Putamen (tissue), 1 donor: ENCODE measurements at places on chromosomes 16 and 17.

- peak; percentile 47 for DNase-seq
Measured at GRCh38 chr17:66468241-66469087, 166.1 kb downstream of the PRKCA start.

DNA sequence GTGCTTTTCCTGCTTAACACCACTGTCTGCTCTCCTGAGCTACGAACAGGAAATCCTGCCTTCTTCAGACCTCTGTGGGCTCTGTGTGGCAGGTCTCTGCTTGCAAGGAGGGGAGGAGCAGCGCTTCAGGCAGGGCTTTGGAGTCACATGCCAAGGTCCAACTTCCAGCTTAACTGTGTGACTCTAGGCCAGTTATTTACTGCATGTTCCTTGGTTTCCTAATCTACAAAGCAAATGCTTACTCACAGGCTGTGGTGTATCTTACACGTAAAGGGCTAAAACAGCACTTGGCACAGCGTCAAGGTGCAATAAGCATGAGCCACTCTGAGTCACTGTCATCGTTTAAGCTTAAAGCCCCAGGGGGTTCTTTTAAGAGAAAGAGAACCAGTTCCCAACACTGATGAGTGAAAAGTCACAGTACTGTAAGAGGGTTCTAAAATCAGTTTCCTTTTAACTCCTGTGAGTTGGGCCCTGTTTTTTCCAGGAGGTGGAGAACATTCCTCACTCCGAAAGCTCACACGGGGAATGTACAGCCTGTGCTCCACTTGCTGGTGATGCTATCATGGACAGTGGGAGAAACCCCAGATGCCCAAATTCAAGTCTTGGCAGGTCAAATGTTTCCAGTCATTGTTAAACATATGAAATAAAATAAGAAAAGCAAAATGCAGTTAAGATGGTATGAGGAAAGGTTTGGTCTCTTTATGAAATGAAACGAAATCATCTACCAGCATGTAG is 54.1 kb upstream of the BCAR1 start:
- DNase-seq: no peak

DNA sequence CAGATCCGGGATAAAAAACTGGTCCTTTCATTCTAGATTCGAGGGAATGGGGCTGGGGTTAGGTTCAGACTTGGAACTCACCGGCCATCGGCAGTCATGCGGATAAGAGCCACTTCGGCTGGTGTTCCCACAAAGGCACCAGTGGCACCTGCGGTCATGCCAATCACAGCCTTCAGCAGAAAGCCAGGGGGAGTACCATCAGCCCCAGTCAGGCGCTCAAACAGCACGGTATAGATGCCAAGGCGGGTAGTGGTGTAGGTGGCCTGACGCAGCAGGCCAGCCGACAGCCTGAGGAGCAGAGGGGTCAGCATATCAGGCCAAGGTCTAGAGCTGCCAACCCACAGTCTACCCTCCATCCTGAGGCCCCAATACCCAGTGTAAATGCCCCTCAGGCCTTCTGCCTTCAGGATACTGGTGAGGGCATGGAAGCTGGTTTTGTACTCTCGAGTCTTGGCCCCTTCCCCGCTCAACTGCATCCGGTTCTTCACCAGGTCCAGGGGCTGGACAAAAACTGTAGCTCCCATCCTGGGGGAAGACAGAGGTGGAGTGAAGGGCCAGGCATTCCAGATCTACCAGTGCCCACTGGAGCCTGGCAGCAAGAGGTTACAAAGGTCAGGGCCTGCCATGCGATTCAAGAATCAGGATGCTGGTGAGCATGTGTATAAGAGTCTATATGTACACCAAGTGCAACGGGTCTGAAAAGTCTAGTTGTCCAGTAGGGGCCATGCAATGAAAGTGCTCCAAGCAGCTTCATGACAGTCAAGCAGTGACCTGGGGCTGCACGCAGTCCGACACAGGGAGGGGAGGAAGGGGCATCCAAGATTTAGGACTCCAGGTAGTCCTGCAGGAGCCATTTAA is 929 bp downstream of the SLC25A11 start:
- no peak for DNase-seq

DNA sequence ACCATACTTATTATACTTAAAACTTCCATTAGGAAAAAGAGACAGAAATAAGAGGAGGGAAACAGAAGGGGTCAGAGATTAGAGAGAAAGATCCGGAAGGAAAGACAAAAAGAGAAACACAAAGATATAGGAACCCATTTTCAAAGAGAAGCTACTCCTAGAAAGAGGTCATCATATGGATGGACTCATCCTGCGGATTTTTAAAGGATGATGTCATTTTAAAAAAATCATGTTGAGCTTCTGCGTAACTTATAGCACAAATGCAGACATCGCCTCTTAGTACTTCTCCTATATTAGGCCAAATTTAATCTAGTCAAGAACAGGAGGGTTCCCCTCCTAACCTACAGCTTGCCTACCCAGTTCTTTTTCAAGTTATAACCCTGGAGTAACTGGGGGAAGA is 18.1 kb downstream of the EFTUD2 start:
- no peak for DNase-seq

DNA sequence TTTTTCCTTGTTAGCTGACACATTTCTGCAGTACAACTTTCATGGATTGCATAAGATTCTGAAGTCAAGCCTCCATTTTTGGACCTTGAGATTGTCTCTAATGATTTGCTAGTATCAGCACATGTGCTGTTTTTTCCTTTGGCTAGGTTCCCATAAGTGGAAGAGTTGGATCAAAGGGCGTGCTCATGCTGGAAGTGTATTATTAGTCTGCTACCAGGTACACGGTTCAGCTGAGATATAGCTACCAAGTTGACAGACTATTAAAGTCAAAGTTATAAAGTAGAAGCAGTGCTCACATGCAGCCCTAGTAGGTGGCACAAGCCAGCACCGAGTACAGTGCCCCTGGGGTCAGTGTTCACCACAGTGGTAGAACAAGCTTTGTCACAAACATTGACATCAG is 3.2 kb downstream of the FAHD1 start:
- DNase-seq: no peak

GRCh38 chr17:77186141-77186604 is 45.4 kb downstream of the SEC14L1 start:
- DNase-seq: no peak

DNA sequence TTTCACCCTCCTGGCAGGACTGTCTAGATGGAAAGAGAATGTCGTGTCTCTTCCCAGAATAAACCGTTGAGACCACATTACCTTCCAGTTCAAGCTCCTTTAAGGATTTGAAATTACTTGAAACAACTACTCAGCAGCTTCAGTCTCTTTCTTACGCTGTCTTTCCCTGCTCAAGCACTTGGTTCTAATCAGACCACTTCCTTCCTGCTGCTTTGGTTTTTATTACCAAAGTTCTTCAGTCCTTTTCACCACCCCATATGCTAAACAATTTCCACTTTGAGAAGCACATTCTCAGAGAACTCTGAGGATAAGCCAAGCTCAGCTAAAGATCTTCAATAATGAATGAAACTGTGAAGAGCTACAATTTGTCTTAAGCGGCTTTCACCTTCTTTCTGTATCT is 105.4 kb downstream of the STX8 start:
- DNase-seq: no peak

DNA sequence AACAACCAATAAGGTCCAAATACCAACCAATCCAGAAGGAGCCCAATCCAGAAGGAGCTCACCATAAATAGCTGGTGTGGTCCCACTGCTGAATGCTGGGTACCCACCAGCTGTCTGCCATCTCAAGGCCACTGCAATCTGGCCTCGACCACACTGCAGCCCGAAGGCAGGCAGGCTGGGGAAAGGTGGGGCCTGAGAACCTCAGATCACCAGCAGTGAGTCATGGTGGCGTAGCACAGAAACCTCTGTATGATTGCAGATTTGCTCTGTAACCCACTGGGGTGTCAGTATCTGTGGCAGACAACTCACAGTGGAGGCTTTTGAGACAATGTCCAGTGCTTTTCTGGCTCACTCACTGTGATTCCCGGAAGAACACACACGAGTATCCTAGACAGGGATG is 14.7 kb upstream of the CMTR2 start:
- no peak for DNase-seq

DNA sequence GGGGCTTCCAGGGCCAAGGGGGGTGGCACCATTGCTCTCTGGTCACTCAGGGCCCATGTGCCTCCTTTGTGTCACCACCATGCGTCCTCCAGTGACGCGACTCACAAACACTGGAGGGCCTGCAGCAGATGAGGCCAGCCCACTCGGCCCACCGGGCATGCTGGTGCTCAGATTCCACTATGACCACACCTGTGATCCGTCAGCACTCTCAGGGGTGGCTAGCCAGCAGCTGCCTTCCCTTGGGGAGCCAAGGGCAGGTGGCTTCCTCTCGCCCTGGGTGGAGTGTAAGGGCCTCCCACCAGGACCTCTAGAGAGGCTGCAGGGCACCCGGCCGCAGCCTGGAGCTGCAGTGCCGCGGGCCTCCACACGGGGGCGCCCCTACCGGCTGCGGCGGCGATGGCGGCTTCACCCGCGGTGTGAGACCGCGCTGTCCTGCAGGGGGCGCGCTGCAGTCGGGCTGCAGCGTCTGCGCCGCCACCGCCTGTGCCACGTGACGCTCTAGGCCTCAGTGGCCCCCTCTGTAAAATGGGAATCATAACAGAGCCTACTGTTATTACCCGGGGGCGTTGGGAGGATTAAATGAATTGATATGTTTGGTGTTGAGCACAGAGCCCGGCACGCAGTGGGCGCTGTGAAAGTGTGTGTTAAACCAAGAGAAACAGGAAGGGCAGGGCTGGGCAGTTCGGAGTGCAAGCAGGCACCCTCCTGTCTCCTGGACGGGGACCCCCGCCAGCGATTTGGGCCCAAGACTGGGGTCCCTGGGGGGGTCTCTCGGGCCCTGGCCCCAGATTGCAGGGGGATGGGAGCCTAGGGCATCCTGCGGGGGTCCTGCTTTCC is 192.4 kb upstream of the GSE1 start:
- DNase-seq: no peak

DNA sequence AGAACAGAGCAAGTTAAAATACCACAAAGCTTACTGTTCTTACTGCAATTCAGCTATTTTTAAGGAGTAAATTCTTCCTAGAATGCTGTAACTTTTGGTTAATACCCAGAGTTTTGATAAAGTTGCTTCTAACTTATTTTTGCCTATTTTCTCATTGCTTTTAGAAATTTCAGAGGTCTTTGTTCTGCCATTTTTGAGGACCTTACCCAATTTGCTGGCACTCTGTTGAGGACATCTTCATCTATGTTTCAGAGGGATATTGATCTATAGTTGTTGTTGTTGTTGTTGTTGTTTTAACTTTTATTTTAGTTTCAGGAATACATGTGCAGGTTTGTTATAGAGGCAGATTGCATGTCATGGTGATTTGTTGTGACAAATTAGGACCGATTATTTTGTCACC is 111.0 kb upstream of the NACA2 start:
- no peak for DNase-seq
